ENCODE measurements at places on chromosomes 11 and 22.

DNA sequence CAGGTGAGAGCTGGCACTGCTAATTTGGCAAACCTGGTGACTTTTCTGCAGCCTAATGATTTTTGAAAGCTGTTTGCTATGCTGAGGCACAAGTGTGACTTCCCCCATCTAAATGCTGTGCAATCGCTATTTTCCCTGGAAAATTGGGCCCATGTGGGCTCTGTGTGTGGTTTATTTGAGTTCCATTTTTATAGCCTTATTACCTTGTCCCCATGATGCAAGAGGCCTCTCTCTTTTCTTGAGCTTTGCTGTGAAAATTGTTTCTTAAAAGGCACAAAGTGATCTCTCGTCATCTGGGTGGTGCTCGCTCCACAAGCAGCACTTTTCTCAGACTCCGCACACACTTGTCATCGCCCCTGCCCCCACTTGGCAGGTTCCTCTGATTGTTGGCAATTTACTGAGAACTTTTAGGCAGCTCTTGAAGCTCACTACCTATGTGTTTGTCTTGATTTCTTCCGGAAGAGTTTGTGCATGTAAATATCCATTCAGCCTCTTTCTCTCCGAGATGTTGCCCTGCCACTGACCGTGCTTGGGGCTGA, 24.9 kb downstream of the BMAL1 start:
- no peak for DNase-seq

DNA sequence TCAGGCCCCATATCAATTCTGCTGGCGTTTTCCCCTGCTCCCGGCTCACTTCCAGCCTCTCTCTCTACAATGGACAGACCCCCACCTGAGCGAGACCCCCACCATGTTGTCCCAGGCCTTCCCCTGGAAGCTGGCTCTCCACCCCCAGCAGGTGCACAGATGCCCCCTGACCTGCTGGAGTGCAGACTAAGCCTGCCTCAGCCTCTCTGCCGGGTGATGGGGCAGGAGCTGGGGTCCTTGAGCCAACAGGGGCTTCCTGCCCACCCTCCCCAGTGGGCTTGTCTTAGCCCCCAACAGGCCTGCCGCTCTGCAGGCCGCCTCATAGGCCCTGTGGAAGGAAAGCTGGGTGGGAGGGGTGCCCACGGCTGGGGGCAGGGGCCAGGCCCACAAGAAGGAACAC, 10.0 kb downstream of the ELFN2 start:
- no peak for DNase-seq

GRCh38 chr11:76284161-76284560, 77.9 kb upstream of the WNT11 start:
- no peak for DNase-seq

DNA sequence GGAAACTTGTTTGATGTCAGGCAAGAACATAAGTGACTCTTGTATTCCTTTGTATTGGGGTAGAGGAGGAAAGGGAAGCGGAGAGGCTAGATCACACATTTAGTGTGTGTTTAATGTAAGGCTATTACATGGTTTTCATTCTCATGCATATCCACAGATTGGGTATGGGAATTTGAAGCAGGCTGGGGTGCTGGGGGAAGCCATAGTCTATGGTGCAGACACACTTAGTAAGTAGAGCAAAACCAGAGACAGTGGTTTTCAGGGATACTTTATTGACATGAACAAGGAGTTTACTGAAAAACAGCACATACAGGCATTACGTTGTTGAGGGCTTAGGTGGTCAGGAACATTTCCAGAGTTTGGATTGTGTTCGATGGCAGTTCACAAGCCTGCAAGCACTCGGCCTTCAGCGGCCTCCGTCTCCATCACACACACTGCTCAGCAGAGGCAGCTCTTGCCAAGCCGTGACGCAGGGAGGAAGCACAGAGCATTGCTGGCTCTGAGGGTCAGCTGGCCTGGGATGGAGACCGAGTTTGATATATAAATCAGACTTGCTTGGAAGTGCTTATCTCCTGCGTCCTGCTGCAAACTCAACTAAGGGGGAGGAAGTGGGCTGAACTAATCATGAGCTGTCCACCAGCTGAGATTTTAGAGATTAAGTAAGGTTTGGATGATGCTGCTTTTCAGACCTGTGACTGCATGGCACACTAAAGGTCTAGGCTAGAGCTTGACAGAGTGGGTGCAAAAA, 25.3 kb downstream of the SCN3B start:
- DNase-seq, result no peak

DNA sequence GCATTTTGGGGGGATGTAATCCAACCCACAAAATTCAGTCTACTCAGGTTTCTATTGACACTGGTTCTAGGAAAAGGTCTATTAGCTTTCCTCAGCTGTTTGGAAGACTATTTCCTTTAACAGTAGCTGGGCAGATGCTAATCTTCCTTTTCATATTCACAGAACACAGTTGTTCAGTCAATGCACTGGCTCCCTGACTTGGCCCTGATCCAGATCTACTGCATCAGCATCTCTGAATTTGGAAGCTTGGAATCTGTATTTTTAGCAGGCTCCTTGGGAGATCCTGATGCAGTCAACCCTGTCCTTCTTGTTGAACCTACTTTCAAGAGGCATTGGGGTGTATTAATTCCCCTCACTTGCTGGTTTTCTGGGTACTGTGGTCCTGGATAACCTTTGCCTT, 6.3 kb downstream of the HTATIP2 start:
- DNase-seq, result no peak

DNA sequence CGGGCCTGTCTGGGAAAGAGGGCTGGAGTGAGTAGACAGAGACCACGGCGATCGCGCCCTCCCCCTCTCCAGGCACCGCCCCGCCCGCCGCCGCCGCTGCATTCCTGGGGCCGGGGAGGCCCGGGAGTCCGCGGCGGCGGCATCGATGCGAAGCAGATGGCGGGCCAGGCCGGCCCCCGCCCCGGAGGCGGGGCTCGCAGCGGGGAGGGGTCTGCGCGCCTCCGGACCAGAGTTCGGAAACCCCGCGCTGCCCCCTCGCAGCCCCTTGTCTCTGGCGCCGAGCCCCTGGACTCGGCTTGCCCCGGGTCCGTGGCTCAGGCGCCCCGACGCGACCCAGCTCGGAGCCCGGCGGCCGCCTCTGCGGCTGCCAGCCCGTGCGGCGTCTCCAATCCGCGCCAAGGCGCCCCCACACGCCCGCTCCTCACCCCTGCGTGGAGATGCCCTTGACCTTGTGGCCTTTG, 1.3 kb downstream of the SCARF2 start:
- no peak for DNase-seq

DNA sequence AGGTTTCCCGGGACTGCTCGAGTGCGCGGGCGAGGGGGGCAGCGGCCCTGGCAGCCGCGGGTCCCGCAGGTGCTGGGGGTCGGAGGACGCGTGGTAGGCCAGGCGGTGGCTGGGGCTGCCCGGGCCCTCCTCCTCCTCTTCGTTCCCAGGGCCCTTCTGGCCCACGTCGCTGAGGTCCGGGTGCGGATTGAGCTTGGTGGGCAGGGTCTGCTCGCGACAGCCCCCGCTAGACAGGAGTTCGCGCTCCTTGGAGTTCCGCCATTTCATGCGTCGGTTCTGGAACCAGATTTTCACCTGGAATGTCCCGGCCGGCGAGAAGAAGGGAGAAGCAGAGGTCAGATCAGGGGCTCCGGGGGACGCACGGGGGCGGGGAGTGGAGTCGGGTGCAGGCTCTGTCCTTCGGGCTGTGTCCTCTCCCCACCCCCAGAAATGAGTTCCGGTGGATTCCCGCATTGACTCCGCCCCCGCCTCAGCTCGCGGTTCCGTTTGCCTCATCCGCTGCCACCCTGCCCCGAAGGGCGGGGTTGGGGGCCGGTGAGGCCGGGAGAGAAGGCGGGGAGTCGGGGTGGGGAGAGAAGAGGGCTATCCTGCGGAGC, 3.9 kb downstream of the DBX1 start:
- peak; percentile 25 for DNase-seq

DNA sequence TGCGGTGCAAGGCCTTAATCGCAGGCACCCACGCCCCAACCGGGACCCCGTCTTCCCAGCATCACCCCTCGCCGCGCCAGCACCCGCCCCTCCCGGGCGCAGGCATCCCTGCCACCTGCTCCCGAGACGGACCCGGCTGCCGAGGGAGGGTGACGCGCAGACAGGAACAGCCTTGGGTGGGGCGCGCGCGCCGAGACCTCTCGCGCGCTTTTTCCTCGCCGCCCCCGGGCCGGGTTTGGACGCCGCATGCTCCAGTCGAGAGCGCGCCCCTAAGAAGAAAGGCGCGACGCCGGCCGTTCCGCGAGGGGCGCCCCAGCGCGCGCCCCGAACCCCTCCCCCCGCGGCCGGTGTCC, 504 bp downstream of the CFL1 start:
- DNase-seq, result peak; percentile 40

DNA sequence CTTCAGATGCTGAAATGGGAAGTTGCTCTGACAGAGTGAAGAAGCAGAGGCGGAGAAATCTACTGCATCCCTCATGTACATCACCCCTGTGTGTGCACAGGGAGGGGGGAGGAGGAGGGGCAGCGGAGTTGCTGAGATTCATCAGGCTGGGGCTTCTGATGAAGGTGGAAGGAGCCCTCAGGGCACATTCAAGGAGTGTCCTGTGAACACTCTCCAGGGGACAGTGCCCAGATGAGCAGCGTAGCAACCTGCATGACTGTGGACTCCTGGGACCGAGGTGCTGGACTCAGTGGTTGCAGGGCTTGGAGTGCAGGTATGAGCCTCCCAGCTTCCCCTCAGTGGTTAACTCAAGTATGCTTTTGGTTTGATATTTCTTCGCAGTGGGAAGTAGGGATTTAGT, 257.8 kb upstream of the B3GAT1 start:
- DNase-seq, result no peak

DNA sequence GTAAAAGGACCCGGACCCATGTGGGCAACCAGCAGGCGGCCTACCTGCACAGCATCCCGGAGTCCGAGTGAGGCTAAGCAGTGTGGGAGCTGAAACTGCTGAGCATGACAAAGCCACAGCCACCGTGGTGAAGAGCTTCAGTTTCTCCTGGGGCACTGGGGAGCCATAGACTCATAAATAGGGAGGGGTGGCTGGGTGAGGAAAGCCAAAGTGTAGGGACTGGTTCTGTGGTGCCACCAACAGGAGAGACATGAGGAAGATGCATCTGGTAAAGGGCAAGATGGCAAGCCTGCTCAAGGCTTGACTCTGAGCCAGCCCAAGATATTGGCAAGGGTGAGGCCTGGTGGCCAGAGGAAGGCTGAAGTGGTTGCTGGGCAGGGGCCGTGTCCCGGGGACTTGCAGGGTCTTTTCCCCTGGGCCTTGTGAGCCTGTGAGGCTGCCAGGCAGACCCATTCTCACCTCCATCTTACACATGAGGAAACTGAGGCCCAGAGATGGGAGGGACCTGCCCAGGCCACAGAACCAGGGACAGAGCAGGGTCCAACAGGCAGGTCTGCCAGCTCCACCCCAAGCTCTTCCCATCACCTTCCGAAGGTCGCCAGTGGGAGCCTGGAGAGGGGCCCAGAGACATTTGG, 30.4 kb downstream of the CYTH4 start:
- DNase-seq, result no peak

DNA sequence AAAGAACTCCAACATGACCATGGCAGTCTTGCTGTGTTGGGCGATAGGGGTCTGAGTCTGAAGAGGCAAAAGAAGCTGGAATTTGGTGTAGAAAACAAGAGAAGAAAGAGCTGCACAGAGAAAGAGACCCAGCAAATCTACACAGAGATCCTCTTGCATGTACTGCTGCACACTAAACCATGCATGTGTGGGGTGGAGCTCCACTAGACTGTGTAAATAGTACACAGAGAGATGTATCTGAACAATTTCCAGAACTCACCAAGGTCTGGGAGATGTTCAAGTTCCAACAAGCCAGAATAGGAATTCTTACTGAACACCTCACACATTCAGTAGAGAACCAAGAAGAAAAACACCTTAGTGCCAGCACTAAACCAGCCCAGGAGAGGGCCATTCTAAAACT, 42.3 kb downstream of the CSF2RB start:
- no peak for DNase-seq

DNA sequence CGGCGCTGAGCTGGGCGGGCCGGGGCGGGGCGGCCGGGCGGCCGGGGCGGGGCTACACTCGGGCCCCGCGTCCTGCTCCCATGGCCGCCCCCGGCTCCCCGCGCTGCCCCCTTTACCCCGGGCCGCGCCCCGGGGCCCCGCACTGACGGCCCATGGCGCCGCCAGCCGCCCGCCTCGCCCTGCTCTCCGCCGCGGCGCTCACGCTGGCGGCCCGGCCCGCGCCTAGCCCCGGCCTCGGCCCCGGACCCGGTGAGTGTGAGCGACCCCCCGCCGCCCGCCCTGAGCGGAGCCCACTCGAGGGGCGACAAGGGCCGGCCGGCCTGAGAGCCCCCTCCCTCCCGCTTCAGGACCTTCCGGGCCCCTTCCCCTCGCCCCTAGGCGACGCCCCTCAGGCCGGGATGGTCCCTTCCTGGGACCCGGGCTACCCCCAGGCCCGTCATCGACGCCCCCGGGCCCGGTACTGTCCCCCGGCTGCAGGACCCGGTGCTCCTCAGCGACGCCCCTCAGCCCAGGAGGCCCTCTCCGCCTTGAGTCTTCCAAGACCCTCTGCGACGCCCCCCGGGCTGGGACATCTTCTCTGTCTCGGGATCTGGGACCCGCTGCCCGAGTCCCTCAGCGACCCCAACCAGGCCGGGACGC, at the start of gene KREMEN1:
TSS of gene KREMEN1 (plus strand) at position 57 of the 639 bp plus-strand sequence. CDS start at position 153, 96 bp downstream.
- DNase-seq, result no peak

Measured in stimulated activated CD8-positive, alpha-beta memory T cell treated with anti-CD3 and anti-CD28 coated beads, Interleukin-7, amount 100 ng/mL, for 1 hour (primary cell).